ENCODE measurements at places on chromosomes 1 and 21.

- peak; percentile 77 for DNase-seq
Measured at GRCh38 chr1:202046748-202047708, 36.6 kb downstream of the ELF3 start.

DNA sequence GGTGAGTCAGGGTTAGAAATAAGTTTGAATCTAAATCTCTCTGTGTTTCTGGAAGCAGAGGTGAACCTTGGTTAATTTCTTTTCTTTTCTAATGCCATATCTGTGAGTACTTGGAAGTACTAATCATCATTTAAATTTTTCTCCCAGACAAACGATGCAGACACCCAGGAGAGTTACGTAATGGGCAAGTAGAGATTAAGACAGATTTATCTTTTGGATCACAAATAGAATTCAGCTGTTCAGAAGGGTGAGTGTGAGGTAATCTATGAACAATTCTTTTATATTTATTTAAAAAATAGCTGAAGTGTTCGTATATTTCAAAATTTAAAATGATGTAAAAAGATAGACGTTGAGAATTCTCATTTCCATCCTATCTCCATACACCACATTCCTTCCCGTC lies 11.2 kb downstream of the C4BPA start:
- no peak for DNase-seq

GRCh38 chr1:181947441-181947840 lies 114.1 kb downstream of the ZNF648 start:
- DNase-seq = no peak

- DNase-seq = no peak
Measured at GRCh38 chr1:235724730-235725129, 75.1 kb upstream of the GNG4 start.

GRCh38 chr1:168443899-168444298 lies 99.9 kb downstream of the XCL2 start:
- no peak for DNase-seq

DNA sequence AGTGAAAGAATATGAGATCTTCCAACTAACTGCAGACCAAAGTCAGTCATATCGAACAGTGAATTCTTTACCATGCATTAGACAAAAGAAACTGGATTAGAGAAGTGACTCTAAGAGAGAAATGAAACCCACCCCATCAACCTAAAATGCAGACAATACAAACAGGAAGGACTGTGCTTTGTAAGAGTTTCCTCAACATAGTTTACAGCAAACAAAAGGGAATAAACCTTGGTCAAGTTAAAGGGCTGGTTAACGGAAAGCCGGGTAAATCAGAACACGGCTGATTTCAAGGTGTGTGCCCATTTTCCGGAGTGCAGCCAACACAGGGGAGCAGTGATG lies 39.2 kb downstream of the SIPA1L2 start:
- no peak for DNase-seq

Data from mammary epithelial cell (primary cell).